ENCODE measurements at places on chromosomes 12 and 14.

DNA sequence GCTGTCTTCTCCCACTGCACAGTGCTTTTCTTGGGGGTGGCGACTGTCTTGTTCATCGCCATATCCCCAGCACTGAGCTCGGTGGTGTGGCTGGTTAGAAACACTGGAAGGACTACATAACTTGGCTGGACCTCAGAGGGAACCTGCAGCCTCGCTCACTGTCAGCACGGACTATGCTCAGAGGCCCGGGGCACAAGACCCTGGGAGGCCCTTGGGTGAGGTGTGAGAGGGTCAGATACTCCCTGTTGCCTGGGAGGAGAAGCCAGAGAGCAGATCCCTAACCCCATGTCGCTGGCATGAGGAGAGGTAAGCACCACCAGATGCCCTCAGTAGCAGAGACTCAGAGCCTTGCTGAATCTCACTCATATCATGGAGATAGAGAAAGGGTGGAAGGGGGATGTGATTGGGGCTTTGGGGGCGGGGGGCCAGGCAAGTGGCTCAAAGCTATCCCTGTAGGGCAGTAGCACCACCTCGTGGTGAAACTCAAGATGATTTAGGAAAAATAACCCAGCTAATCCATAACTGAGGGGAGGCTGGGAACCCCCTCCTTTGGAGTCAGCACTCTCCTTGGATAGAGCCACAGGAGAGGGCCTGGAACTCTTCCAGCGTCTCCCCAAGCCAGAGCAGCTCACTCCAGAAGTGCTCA, 18.7 kb upstream of the HDAC7 start:
- DNase-seq, result no peak

GRCh38 chr12:87921621-87922020, 107.6 kb downstream of the C12orf50 start:
- DNase-seq, result no peak

GRCh38 chr14:31578792-31579501, 17.7 kb downstream of the NUBPL start:
- DNase-seq, result no peak

DNA sequence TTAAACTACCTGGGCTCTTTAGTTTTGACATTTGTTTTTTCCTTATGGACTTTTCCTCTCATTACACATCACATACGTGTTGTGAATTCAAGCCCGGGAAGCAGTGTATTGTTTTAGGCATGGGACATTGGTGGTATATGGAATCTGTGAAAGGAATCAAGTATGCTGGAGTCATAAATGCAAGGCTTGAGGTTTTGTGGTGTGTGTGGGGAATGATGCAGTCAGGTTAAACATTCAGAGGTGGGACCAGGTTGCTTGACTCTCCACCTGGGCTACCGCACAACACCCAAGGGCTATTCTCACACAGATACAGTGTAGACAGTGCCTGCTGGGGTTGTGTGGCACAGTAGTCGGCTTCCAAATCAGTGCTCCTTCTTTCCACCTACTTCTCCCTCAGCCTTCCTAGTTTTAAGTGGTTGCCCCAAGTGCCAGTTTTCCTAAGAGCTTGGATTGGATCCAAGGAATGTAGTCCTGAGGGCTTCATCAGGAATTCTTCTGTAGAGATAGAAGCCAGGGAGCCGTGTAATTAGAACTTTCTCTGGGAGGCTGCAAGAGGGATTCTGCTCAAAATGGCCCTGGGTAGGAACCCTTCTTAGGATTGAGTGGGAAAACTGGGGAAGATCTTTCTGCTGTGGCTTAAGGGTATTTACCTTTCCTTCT, 243.7 kb downstream of the C12orf75 start:
- DNase-seq, result no peak

- peak; percentile 12 for DNase-seq
These were observed 3.6 kb downstream of the ABCD4 start for GRCh38 chr14:74299061-74299545.

DNA sequence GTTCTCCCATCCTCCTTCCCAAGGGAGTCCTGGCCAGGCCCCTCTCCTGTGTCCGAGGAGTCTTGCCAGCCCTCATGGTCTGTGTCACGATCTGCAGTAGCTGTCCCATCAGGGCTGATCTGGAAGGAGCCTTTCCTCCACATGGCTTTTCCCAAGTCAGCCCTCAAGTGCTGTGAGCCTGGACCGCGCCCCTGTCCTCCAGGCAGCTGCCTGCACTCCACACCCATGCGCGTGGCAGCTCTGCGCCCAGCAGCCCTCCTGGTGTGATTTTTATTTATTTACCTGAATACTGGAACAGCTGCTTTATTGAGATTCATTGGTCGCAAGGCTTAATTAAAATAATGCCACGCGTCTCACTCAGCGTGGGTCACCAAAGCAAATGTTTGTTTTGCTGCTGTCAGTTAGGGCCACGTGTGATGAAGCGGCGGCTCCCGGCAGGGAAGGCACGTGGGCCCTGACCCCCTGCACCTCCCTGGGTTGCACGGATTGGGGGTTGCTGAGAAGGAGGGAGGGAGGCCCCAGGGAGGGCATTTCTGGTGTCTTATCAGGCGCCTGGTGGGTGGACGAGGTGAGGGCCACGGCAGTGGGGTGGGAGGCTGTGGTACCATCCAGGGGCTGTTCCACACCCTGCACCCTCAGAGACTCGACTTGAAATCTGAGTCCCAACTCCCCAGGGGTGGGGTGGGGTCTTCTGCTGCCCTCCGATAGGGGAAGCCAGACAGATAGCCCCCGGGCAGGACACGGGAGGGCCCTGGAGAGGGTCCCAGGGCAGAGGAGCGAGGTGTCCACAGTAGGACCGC, 206.3 kb upstream of the C14orf180 start:
- DNase-seq, result no peak

DNA sequence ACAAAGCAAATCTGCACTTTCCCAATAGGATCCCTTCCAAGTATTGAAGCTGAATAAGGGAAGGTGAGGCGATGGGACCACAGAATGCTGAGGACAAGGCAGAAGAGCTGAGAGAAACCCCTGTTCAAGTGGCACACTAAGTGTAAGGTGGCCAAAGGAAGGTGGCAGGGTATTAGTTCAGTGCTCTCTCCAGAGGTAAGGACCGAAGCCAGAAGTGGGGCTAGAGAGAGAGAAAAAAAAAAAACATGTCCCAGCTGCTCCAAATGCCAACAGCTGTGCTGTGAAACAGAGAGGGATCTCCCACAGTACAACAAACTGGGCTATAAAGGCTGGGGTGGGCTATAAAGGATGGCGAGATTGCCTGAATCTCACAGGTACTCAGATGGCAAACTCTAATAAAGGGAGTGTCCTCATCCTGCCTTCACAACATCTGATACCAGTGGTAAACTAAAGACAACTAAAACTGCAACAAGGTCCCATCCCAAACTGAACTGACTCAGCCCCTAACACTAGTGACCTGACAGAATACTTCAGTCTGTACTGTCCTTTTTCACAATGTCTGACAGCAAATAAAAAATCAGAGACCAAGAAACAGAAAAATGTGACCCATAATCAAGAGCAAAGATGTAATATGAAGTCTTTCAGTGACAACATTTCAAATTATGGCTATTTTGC, 47.9 kb downstream of the CDK17 start:
- no peak for DNase-seq

DNA sequence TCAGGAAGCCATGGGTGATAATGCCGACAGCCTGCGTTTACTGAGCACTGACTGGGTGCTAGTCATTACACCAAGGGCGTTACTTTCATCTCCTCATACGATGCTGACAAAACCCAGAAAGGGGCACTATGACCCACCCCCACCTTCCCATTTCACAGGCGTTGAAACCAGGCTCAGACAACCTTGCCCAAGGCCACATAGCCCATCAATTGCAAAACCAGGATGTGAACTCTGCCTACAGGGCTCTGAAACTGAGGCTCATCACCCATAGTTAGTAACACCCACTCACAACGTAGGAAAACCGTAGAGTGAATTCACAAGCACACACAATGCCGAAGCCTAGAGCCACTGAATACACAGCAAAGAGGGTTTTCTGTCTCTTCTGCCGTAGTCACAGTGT, 119.9 kb downstream of the RIMBP2 start:
- DNase-seq, result no peak

DNA sequence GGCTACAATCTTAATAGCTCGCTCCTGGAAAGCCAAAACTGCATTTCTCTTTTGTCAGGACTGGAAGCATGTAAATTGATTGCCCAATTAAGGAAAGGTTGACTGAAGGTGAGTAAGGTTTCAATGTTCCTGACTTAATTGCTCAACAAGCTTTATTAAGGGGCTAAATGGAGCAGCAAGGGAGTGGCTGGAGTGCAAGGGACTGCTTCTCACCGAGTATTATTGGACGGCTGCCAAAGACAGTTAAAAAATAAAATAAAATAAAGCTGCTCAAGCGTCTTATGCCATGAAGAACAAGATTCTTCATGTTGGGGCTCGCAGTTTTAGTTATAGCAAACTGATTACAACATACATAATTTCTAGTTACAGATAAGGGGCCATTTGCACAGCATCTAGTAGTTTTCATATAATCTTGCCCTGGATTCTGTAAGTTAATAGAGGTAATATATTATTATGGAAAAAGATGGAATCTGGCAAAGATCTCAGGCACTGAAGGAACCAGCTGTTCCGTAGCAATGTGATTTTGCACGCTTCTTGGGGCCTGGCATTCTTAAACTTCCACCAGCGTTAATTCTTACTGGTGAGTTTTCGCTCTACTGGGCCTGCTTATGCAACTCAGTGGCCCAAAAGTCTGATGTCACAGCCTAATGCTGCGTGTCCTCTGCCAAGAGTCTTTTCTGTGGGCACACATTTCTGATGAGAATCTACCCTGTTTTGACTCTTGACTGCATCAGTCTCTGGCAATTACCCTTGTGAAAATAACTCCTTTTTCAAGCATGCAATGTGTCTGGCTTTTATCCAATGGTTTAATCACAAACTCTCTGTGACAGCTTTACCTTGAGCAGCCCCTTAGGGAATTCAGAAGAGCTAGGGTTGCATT, 108.5 kb downstream of the SLC38A1 start:
- DNase-seq, result no peak

GRCh38 chr14:47874350-47874749, 198.9 kb upstream of the MDGA2 start:
- no peak for DNase-seq

DNA sequence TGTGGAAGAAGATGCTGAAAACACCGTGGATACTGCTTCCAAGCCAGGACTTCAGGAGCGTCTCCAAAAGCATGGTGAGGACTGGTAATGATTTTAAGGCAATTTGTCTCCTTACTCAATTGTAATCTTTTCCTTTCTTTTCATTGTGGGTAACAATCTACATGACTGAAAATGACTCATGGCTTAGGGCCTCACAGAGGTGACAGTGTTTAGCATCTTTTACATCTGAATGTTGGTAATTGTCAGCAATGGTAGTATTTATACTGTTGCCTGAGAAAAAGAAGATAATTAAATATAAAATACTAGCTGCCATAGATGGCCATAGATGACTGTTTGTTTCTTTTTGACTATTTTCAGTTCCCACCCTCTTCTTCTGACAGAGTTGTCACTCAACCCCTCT, 31.6 kb downstream of the TULP3 start:
- DNase-seq, result no peak

GRCh38 chr12:93762912-93763553, 85.9 kb downstream of the CRADD start:
- DNase-seq, result no peak

GRCh38 chr14:101844219-101844618, 82.7 kb downstream of the PPP2R5C start:
- DNase-seq, result no peak

GRCh38 chr12:46530373-46531056, 157.9 kb upstream of the SLC38A2 start:
- DNase-seq, result no peak

Data from activated T-helper 1 cell treated with Interleukin-2 at 50 U/mL for 16 hours (primary cell).